ENCODE measurements at places on chromosomes 5 and 9.

DNA sequence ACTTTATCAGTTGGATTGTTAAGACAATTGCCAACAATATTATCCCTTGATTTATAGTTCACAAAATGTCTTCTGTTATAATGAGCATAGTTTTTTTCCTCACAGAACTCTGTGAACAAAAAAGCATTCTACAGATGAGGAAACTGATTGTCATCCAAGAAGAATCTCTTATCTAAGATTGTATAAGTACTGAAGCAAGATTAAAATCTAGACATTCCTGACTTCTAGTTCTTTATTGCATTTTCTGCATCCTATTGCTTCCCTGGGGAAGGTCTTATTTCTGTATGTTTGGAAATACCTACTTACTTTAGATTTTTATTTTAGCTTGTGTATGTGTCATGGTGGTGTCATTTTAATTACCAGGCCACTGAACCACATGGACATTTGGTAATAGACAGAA lies 884.9 kb upstream of the WWC1 start:
- DNase-seq, result no peak

DNA sequence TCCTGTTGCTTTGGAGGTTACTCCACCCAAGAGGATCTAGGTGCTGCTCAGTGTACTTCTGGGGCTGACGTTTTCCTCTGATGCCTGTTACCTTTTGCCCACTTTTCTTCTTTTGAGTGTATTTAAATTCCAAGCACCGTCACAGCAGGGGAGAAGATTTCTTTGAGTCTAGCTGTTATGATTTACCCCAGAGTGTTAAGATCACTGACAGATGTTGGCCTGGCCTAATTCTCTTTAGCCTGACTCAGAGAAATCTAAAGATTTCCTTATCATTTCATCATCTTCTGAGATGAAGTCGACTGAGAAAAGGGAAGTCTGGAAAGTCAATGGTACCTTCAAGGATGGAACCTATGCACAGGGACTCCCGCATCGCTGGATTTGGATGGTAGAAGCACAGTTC lies 191.5 kb downstream of the FBXL7 start:
- no peak for DNase-seq

GRCh38 chr5:160439205-160439600 lies 17.5 kb downstream of the PTTG1 start:
- peak; percentile 88 for DNase-seq

DNA sequence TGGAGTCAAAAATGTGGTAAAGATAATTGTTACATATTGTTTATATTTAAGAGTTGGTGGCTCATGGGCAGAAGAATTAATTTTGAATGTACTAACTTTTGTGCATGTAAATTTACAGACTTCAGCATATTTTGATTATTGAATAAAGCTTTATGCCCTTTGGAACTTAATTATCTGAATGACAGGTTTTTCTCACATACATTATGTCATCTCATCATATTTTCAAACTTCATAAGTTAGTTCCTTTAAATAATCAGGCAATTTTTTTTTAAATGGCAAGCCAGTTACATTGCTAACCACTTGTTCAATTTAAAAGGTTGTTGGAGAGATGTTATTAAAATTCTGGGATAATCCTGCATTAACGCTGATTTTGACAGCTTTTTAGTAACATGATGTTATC lies 184.6 kb upstream of the EDIL3 start:
- no peak for DNase-seq

DNA sequence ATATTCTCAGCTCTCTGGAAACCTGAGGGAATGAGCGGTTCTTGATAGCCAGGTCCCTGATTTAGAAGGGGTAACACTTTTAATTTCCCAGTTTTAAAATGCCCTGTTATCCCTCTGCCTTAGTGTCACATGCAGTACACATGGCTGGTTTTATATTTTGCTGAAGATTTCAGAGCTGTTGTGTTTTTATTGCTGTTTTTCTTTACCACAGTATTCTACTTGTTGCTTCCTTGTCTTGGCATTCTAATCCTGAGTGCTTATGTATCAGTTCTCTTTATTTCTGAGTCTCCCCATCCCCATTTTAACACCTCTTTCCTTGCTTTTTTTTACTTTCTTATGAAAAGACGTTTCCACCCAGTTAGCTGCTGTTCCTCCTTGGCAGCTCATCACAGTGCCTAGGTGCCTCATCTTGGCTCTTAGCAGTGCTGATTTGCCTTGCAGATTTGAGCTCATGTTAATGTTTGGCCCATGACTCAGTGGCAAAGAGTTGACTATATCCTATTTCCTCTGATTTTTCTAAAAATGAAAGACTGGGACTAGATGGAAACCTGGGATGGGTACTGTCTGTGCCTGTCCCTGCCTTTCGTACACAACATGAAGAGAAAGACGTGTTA lies 3.7 kb downstream of the MTRR start:
- DNase-seq, result no peak

- peak; percentile 80 for DNase-seq
These were observed 40.8 kb downstream of the NAIF1 start for GRCh38 chr9:128026255-128026772.

DNA sequence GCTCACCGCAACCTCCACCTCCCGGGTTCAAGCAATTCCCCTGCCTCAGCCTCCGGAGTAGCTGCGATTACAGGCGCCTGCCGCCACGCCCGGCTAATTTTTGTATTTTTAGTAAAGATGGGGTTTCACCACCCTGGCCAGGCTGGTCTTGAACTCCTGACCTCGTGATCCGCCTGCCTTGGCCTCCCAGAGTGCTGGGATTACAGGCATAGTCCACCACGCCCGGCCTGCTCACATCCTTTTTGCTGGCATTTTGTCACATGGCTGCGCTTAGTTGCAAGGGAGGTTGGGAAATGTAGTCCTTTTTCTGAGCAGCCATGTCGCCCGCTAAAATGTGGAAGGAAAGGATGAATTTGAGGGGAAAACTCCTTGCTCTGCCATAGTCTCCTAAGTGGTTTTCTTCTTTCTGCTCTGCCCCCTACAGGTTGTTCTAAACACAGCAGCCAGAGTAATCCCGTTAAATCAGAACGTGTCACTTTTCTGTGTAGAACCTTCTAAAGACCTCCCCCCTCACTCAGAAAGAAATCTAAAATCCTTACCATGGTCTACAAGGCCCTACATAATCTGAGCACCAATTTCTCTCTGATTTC lies 57.8 kb upstream of the HSPA9 start:
- DNase-seq, result peak; percentile 32

DNA sequence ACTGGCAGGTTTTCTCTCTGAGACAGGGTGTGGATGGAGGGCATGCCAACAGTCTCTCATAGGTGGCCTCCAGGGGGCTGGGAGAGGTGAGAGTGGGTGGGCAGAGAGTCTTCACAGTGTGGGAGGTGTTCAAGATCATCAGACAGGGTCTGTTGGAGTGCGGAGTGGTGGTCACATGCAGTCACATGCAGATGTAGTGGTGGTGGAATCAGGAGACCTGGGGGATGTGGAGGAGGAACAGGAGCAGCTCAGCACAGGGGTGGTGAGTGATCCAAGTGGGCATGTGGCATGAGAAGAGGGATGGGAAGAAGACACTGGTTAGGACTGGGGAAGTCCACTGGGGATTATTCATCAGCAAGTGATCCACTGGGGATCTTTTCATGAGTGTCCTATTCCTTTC lies 5.8 kb downstream of the GM2A start:
- no peak for DNase-seq

DNA sequence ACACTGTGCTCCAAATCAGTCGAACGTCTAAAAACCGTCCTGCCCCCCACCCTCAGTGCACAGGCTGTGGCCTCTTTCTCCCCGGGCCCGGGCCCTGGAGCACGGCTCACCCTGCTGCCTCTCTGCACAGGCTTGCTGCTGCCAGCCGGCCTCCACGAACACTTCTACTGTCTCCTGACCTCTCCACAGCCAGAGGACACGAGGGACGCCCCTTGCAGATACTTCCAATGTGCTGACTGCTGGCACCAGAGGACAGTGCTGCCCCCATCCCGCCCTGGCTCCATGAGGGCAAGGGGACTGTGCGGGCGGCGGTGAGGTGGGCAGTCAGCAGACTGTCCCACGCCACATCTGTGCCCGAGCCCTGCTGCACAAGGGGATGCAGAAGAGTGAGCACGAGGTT lies 174.8 kb downstream of the COL23A1 start:
- DNase-seq, result no peak

- no peak for DNase-seq
These were observed 185.0 kb downstream of the NR2F1-AS1 start for GRCh38 chr5:93395971-93396379.

GRCh38 chr5:132243366-132243977 lies 14.0 kb upstream of the PDLIM4 start:
- DNase-seq, result no peak

- no peak for DNase-seq
These were observed 1018.0 kb downstream of the CDH18 start for GRCh38 chr5:18970000-18970399.

DNA sequence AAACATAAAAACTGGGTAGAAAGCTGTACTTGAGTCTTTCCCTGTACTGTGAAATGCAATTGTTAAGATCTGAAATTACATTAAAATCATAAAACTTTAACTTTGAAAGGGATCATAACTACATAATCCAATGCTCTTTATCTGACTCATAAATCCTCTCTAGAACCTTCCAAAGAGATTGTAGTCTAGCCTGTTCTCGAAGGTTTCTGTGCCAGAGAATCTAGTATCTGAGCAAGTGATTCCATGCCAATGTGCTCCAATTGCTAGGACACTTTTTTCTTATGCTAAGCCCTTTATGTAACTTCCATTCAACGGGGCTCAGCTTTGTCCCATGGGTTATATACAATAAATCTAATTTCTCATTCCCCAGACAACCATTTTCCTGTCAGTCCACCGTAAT lies 21.1 kb downstream of the DDX31 start:
- DNase-seq, result no peak

- no peak for DNase-seq
These were observed 156.1 kb upstream of the ANKRD55 start for GRCh38 chr5:56389261-56389660.

- DNase-seq, result no peak
These were observed 45.9 kb downstream of the AGXT2 start for GRCh38 chr5:35001842-35002241.

GRCh38 chr9:108412755-108413154 lies 443.0 kb downstream of the ACTL7B start:
- DNase-seq, result no peak

DNA sequence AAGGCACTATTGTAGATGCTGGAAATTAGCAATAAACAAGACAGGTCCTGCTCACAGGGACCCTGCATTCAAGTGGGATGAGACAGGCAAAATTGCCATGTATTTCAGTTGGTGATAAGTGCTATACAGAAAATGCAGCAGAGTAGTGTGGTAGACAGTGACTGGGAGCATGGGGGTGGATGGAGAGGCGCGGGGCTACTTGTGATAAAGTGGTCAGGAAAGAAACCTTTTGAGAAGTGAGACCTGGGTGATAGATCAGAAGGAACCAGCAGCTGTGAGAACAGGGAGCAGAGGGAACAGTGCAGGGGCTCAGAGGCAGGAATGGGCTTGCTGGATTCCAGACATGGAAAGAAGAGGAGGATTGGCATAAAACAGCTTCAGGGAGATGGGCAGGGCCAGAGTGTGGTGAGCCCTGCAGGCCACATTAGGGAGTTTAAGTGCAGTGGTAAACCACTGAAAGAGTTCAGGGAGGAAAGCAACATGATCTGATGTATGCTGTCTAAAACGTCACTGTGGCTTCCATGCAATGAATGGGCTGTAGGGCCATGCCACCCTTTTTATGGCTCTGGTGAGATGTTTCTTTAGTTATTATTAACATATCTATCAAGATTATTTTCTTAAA lies 7.3 kb downstream of the CRHBP start:
- no peak for DNase-seq

- no peak for DNase-seq
These were observed 1.6 kb downstream of the DNLZ start for GRCh38 chr9:136361754-136362449.

DNA sequence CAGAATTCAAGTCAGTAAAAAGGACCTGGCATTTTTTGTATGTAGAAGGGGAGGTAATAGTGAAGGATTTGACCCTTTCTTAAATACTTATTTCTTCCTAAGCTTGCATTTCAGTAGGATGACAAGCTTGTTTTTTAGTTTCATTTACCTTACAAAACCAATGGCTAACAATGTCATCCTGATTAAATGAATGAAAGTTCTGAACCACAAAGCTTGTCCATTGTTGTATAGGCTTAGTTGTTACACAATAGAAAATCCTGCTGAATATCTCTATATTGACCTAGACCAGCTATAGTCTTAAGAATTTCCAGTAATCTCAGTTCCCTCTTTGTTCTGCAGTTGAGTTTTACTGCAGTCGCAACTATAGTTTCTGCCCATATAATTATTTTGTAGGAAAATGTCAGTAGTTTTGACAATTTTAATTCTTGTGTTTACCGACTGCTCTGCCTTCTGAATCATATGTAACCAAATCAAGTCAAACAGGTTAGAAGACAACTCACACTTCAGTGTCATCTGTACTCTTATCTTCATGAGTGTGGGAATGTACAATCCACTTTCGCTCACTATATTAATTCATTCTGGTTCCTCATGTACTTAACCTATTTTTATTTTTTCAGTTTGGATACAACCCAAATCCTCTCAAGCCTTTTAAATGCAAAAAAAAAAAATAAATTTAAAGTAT lies 195.7 kb downstream of the CD180 start:
- no peak for DNase-seq

- DNase-seq, result no peak
These were observed 136.3 kb downstream of the FOXD1 start for GRCh38 chr5:73312146-73312871.

DNA sequence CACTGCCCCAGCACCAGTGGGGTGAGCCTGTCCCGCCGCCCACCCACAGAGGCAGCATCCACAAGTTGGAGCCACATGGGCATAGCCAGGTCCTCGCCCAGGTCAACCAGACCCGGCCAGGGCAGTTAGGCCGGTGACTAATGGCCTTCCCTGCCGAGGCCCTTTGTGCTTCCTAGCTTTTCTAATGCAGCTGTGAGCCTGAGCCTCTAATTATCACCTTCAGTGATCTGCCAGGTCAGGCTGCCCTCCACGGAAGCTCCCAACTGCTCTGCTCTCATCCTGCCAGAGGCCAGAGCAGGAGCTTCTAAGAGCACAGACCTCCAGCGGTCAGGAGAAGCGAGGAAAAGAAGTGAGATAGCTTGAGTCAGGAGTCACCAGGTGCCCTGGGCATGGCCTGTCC lies 87.1 kb upstream of the PPP1R26 start:
- DNase-seq, result no peak
